ENCODE measurements at places on chromosomes 6 and 20.

- DNase-seq: no peak
Measured at GRCh38 chr6:34213772-34214171, 22.9 kb upstream of the HMGA1 start.

GRCh38 chr6:113779656-113780055 lies 77.5 kb upstream of the MARCKS start:
- peak; percentile 31 for DNase-seq

DNA sequence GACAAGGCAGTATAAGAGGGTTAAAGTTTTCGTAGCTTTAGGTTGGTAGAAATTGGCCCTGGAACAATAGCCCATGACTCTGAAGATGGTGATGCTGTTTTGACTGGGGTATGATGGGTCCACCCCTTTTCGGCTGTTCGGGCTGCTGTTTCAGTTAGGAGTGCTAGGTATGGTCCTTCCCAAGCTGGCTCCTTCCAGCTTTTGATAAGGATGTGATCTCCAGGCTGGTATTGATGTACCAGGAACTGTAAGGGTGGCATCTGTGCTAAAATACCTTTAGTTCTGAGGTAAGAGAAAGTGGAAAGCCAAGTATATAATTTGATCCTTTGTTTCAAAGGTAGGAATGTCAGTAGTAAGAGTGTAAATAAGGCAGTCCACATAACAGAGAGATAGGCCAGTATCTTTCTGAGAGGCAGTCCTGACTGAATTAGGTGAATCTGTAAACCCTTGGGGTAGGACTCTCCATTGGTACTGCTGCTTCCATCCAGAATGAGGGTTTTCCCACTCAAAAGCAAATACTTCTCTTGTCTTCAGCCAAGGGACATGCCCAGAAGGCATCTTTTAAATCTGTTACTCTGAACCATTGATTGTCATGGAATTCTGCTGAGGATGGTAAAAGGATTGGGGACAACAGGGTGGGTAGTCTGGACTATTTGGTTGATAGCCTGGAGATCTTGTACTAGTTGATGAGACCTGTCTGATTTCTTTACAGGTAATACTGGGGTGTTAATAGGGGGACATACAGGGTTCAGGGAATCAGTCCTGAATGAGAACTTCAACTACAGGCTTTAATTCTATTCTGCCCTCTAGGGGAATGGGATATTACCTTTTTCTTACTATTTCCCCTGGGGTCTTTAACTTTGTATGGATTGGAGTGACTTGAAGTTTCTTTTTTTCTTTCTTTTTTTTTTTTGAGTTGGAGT lies 6.1 kb upstream of the ZNFX1 start:
- DNase-seq: no peak

- DNase-seq: no peak
Measured at GRCh38 chr20:57677584-57677982, 32.2 kb downstream of the PMEPA1 start.

GRCh38 chr6:105322499-105323225 lies 80.2 kb downstream of the PREP start:
- DNase-seq: no peak

- DNase-seq: no peak
Measured at GRCh38 chr6:33469661-33470060, 15.3 kb downstream of the ZBTB9 start.

DNA sequence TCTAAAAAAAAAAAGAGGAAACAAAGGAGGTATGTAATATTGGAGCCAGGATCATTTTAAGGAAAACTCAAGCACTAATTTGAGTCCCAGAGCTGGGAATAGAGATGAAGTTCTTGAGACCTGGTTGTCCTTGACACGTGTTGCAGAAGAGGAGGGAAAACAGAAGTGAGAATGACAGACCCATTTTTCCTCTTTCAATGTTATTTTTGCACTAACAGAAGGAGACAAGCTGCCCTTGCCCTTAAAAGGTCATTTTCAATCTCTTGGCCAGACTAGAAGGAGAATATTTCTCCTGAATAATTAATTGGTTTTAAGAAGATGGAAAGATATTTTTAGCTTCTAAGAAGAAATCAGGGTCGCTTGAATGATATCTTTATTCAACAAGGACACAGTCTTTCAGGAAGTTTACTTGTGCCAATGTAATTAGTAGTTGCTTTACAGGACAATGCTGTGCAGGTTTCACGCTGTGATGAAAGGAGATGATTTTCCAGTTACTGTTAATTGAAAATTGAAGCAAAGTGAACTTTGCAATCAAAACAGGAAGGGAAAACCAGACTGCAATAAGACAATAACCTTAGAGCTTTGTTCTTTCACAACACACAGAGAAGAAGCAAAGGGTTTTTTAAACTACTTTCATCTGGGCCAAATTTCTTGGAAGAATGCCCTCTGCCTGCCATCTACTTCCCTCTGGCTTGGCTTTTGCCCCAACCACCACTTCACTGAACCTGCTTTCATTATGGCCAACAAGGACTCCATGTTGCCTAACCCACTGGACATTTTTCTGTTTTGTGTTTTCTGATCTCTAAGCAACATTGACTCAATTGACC lies 107.8 kb upstream of the SHLD1 start:
- peak; percentile 56 for DNase-seq

DNA sequence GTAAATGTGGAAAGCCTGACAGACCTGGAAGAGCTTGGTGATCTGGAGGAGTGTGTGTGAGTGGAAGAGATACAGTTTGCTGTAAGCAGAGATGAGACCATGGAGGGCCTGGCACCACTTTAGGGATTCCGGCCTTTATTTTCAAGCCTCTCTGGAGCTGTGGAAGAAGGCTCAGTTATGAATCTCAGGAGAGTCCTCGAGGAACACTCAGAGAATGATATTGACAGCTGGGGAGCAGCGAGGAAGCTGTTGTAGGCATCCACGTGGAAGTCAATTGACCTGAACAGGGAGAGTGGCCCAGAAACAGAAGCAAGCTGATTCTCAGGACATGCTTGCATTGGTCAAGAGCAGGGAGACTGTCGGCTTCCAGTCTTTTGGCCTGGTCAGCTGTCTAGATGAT lies 108.4 kb upstream of the FOXQ1 start:
- DNase-seq: no peak

DNA sequence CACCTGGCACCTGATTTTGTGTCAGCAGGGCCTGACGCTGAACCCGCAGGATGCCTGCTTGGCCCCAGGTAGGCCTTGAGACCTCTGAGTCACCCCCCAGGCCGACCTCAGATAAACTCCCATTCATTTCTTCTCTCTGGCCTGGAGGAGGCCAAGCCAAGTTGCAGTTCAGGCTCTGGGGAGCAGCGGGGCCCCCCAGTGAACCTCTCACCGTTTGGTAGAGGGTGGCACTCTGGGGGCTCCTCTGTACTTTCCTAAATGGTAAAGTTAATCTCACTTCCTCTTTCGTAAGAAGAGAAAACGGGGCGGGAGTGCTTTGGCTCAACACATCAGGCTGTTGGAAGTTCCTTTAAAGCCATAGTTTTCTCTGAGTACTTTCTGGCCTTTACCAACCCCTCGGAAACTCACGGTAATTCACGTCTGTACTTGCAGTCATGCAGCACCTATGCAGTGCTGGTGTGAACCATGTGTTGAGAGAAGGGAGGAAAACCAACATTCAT lies 2.8 kb downstream of the SIRPA start:
- DNase-seq: no peak

- DNase-seq: peak; percentile 93
Measured at GRCh38 chr6:5132731-5133130, 47.6 kb downstream of the PPP1R3G start.

DNA sequence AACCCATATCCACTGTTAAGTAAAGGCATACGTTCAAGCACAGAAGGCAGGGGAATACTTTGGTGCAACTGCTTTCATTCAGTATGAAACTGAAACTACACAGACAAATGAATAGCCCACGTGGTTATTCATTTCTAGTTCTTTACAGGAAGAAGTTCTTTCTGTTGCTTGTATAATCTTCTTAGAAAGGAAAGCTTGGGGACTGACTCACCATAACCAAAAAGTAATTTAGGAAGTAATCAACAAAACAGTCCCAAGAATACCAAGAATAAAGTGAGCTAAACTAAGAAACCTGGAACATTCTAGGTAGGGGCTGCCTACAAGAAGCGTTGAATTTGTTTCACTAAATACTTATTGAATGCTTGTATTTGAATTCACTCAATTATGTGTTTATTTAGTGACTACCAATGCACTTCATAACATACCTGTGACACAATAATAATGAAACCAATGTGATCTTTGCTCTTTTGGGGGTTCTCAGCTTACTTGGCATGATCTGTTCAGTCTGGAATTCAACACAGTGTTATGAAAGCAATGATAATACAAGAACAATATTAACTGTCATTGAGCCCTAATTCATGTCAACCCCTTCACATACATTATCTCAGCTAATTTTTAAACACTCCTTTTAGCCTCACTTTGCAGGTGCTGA lies 25.1 kb upstream of the KIAA0408 start:
- DNase-seq: peak; percentile 74

DNA sequence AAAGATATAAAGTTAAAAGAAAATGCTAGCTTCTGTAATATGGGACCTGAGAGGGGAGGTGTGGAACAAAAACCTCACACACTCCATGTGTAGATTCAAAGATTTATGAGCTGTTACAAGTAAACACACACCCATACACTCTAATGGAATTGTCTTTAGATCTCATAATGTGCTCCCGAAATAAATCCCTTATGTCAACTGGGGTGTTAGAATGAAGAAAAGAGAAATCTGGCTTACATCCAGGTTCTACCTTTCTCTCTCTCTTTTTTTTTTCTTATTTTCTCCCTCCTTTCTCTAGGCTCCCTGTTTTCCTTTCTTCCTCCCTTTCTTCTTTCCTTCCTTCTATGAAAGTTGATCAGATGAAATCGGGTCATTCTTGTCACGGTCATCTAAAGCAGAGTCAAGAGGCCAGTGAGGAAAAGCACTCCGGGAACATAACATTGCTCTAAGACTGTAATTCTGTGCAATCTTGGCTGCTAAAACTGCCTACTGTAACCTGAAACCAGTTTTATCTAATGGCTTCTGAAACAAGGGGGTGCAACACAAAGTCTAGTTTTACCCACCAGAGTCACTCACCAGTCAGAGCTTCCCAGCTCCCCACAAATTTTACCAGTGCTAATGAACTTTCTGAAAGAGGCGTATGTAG lies 68.3 kb upstream of the BTBD3 start:
- DNase-seq: peak; percentile 75

- DNase-seq: peak; percentile 64
Measured at GRCh38 chr6:36577301-36577700, 16.9 kb upstream of the SRSF3 start.

DNA sequence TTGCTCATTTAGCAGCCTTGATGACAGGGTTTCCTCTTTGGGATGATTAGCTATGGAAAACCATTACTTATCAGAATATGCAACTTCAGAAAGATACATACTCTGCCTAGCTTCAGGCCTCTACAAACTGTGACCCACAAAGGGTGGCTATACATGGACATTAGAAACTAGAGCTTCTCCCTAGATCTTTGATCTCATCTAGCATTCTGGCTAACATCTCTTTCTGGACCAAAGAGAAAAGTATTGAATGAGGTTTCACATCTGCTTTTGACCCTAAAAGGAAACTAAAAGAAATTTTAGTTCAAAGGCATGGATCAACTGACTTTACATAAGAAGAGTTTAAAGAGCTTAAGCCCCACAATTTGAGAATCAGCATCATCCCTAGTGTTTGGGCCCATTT lies 12.4 kb upstream of the HMGN3 start:
- DNase-seq: no peak

GRCh38 chr6:136550330-136551071 lies at the start of gene MAP7:
Gene MAP7, minus strand, starts transcription at chr6:136550422. Its CDS starts 14 bp downstream, at chr6:136550408.
- no peak for DNase-seq

GRCh38 chr6:168147205-168147738 lies 68.3 kb upstream of the FRMD1 start:
- no peak for DNase-seq

GRCh38 chr20:57135875-57136274 lies 130.6 kb downstream of the BMP7 start:
- DNase-seq: no peak

DNA sequence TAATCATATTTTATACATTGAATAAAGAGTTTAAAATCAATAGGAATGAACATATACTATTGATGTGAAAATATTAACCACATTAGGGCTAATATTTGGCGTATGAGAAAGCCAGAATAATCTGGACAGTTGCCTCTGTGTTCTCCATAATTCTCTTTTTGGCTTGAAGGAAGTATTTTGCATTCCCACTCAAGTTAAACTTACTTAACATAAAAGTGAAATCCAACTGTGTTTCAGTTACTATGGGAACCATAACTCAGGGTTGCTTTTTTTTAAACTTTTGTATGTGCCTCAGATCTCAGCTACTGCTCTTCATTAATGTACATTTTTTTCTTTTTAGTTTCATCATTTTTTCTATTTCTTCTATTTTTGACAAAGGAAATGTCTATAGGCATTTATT lies 479.8 kb downstream of the NKAIN2 start:
- no peak for DNase-seq

DNA sequence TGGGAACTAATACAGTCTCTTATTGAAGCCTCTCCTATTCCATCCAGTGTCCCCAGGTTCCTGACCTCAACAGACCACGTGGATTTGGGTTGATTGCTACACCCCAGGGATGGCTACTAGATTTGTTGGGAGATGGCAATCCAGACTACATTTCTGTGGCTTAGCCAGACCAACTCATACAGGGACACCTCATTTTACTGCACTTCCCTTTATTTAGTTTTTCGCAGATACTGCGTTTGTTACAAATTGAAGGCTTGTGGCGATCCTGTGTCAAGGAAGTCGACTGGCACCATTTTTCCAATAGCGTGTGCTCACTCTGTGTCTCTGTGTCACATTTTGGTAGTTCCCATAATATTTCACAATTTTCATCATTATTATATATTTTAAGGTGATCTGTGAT lies 10.3 kb upstream of the MTRF1L start:
- DNase-seq: no peak

DNA sequence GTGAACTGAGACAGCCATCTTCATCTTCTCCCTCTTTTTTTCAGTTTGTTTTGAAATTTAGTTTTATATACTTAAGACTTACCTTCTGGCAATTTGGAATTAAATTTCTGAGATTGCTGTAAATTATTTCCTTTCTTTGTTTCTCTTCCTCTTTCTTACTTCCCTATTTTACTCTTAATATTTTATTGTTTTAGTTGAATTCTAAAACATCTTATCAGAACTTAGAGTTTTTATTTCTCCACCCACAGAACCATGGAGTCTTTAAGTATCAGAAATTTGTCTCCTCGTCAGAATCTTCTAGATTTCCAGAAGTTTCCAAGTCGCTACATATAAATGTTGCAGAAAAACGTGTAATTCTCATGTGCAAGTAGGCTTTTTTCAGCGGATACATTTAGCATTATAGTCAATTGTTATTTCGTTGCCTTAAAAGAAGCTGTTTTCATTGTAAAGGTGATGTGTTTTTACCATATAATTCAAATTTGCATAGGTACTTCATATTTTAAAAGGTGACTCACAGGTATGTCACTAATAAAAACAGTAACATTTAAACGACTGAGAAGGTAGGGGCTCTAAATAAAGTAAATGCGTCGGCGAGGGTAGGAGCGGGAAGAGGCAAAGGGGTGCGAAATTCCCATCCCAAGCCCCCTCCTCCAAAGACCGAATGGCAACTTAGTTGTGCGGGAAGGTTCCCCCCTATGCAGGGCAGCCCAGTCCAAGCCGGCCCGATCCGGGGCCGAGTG lies 866 bp upstream of the MYO6 start:
- no peak for DNase-seq
